A172 (cell line): ENCODE measurements at places on chromosomes 2 and 18.

- no peak for DNase-seq
Observed at GRCh38 chr2:16506366-16506765, 159.3 kb downstream of the CYRIA start.

DNA sequence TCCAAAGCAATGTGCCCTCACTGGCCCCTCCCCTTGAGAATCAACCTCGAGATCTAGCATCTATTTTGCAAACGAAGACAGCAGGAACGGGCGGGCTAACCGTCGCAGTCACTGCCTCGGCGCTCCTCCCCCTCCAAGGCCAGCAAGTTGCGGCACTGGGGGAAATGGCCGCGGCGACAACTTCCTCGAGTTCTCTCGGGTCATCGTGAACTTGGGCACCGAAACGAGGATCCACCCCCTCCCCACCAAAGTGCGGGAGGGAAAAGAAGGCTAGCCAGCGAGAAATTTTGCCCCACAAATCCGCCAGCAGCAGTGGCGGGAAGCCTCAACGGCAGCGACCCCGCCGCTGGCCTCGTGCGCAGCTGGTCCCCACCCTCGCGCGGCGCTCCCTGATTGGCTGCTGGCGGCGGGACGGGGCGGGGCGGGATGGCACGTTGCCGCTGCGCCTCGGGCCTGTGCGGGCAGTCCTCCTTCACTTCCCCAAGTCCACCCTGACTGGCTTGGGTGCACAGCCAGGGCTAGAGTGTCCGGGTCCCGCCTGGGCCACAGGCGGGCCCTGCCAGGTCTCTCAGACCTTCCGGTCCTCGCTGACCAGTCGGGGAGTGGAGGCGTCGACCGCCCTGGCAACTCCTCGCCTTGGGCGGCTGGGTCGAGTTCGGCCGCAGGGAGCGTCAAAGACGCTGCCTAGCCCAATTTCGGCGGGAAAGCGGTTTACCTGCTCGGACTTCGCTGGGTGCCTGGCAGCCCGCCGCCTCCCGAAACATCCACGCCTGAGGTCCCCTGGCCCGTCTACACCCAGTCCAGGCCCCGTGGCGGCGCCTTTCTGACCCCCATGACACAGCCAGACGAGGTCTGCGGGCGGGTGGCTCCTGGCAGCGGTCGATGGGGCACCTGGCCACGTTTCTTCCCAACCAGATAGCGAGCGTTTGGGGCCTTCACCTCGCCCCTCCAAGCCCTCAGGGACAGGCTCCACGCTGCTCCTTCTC is at the start of gene BOLL:
Gene BOLL, minus strand, starts transcription at position 364 of the 986 bp plus-strand sequence. CDS start 3,469 bp downstream, outside the sequence.
- no peak for DNase-seq

- DNase-seq: no peak
Observed at GRCh38 chr18:58195278-58195765, 151.3 kb downstream of the NEDD4L start.

GRCh38 chr2:236870370-236870769 is 215.3 kb upstream of the COPS8 start:
- DNase-seq: no peak

- no peak for DNase-seq
Observed at GRCh38 chr18:34643989-34644388, 66.1 kb upstream of the DTNA start.

GRCh38 chr2:163570391-163570790 is 165.4 kb downstream of the FIGN start:
- no peak for DNase-seq

DNA sequence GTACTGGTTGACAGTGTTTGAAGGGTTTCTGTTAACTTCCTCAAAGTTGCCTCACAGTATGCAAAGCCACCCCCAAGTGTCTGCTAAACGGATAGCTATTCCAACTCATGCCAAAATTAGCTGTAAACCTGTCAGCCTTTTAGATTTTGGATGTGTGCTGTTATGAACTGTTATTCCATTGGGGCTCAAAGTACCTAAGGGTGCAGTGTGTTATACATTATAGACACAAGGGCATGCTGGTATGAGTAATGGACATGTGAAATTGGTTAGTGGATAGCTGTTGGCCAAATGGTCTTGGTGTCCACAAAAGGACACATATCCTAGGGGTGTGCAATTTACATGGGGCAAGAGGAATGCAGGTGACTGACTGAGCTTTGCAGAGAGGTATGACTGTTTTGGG is 33.7 kb upstream of the CCBE1 start:
- DNase-seq: no peak

- no peak for DNase-seq
Observed at GRCh38 chr18:23532848-23533247, 29.5 kb downstream of the RMC1 start.

GRCh38 chr18:76687304-76687962 is 134.9 kb upstream of the ZNF236 start:
- DNase-seq: peak; percentile 30

DNA sequence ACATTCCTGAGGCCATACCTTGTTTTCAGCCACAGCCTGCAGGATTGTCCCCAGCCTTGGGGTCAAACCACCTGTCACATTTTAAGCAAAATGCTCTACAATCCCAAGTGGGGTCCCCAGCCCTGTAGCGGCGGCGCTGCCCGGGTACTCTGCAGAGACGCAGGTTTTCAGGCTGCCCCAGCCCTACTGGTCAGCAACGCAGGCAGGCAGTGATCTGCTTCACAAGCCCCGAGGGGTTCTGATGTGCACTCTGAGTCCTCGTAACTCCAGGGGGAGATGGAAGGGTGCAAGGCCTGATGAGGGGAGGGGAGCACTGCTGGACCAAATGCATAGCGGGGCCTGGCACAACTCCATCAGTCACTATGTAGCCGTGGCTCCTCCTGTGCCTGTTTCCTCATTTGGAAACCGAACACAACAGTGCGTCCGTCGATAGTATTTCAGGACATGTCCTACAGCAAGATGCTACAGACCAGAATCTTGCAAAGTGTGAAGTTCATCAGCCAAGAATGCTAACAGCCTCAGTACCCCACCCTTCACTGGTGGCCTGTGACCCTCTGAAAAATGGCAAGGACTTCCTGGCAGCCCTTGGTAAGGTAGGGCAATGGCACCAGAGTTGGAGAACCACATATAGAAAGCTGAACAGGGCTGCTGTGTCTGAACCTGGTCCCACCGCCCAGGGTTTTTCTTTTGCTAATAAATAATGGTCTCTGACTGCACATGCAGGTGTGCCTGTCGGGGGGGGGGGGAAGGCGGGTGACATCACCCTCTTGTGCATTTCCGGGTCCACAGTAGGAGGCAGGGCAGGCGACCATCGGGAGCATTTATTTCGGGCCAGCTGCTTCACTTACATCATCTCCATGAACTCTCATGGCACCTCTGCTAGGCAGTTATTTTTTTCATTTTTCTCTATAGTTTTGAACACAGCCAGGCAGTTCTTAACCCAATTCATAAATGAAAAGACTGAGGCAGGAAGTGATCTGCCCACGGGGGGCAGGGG is 50.6 kb upstream of the TFCP2L1 start:
- DNase-seq: peak; percentile 46

DNA sequence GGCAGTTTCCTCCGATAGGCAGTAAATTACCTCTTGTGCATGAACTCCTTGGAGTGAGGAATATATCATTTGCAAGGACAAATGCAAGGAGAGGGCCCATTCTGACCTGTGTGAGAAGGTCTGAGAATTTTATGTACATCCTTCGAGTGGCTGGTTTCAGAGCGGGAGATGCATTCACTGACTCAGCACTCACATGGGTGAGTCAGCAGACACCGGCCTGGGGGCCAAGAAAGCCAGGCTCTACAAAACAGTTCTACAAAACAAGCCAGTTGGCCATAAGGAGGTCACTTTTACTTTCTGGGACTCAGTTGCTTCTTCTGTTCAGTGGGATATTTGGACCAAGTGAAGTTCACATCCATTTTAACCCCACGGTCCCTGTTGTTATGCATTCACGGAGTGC is 35.3 kb downstream of the CYP26B1 start:
- DNase-seq: peak; percentile 67

GRCh38 chr18:37499044-37499443 is 66.6 kb downstream of the CELF4 start:
- DNase-seq: no peak

- DNase-seq: peak; percentile 4
Observed at GRCh38 chr2:159349674-159350299, 63.3 kb upstream of the WDSUB1 start.

DNA sequence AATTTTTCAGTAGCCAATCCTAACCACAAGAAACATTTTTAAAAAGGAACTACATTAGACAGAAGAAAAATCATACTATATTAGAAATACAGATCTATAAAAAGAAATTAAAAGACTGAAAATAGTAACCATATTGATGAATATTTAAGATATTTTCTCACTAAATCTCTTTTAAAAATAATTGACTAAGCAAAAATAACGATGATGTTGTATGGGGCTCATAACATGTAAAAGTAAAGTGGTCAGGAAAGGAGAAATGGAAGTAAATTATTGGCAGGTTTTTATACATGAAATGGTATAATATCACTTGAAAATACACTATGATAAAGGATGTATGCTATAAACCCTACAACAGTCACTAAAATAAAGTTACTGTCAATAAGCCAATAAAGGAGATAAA is 5.4 kb downstream of the WDPCP start:
- no peak for DNase-seq

DNA sequence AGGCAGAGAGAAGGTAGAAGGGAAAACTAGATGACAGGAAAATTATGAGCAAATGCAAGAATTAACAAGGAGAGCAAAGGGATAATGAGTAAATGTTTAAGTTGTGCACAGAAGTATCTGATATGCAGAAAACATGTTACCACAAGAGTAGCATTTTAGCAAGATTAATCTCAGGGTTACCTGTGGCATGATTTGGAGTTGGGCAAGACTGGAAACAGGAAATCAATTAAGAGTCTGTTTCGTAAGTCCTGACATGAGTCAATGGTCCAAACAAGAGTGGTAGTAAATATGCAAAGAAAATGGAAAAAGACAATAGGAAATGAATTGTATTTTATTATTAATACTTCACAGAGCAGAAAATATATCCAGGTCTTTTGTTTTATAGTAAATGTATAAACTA is 17.3 kb upstream of the MTX2 start:
- no peak for DNase-seq

DNA sequence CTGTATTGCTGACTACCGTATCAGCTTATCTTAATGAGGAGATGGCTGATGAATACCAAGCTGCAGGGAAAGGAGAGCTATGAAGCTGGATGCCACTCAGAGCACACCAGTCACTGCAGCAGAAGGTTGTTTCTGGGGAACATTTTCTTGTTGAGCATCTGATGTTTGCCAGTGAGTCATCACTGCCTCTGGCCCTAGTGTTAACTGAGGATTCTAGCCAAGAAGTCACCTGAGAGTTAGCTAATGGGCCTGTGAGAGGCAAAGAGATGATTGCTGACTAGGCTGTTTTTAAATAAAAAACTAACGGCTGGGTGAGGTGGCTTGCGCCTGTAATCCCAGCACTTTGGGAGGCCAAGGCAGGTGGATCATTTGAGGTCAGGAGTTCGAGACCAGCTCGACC is 37.9 kb downstream of the CCDC150 start:
- peak; percentile 87 for DNase-seq

DNA sequence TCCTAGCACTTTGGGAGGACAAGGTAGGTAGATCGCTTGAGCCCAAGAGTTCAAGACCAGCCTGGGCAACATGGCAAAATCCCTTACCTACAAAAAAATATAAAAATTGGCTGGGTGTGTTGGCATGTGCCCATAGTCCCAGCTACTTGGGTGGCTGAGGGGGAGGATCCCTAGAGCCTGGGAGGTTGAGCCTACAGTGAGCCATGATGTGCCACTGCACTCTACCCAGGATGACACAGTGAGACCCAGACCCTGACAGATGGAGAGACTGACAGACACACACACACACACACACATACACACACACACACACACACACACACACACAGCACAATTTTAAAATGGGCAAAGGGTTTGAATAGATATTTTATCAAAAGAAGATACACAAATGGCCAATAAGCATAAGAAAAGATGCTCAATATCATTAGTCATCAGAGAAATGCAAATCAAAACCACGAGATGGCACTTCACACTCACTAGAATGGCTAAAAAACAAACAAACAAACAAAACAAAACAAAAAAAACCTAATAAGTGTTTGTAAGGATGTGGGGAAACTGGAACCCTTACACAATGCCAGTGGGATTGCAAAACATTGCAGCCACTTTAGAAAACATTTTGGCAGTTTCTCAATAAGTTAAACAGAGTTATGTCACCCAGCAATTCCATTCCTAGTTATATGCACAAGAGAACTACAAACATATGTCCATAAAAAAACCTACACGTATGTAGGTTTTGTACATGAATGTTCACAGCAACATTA is 42.3 kb downstream of the BAZ2B start:
- DNase-seq: no peak

DNA sequence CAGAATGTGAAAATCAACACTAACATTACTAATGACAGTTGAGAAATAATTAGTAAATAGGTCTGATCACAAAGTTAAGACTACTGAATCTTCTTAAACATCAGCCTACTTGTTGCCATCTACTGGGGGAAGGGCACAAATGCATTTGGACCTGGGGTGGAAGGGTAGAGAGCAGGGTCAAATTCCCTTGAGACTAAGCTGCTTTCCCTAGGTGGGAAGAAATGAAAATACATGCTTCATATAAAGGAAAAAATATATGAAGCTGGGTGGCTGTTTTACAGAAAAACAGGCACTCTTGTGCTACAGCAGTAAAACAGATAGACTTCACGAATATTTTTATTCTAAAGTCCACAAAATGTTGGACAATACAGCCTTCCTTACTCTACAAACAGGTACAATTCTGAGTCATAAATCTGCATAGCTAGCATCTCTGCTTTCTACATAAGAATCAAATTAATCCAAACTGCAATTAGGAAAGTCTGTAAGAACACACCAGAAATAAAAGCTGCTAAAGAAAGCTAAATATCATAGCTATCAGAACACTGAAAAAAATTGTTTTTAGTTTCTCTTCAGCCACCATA is 10.9 kb downstream of the TRIP12 start:
- no peak for DNase-seq

GRCh38 chr2:95276244-95276887 is 2.1 kb downstream of the PROM2 start:
- no peak for DNase-seq

DNA sequence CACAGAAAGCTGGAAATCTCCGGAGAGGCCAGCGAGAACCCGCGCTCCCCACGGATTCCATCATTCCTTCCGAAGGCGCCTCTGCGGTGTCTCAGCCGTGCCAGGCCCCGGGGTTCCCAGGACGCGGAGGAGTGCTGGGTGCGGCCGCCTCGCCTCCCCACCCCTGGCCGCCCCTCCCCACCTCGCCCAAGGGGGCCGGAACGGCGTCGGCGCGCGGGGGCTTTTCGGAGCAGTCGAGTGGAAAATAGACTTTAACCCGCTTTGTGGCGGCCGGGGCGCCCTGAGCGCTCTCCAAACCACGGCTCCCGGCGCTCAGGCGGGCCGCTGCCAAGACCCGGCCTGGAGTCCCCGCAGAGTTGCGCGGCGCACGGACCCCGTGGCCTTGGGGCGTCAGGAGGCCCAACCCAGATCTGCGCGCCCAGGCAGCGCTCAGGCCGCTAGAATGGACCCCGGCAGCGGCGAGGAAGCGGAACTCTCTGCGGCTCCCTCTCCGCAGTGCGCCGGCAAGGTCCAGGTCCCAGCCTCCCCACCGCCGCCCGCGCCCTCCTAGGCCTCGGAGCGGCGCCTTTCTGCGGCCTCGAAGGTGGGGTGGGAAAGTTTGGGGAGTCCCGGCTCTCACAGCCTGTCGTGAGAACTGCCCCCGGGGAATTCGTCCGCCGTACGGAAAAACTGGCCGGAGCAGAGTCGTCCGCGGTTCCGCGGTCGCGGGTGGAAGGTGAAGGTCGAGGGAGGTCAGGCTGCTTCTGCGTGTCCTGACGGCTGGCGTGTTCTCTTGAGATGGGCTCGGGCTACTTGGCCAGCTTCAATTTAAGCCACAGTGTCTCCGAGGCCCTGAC is 1.2 kb upstream of the EMX1 start:
- no peak for DNase-seq
